Mucosa of descending colon (tissue), 3 donors: ENCODE measurements at places on chromosomes 6 and 20. TPM values are rescaled to one million over a fixed set of nuclear protein-coding genes. Genes with fewer than 3 reads are reported as not detected.

The FILIP1 gene
- total RNA-seq: 49.8 TPM

GRCh38 chr6:41587131-41587879 is 41.1 kb downstream of the FOXP4 start:
- no peak for DNase-seq

GRCh38 chr6:113976806-113977205 is 5.9 kb upstream of the HDAC2 start:
- DNase-seq: no peak

- no peak for DNase-seq
Observed at GRCh38 chr6:69027861-69028260, 392.8 kb downstream of the ADGRB3 start.

GRCh38 chr6:43628393-43629103 is 516 bp downstream of the GTPBP2 start:
- DNase-seq: peak; percentile 66

The CDK19 gene
- total RNA-seq: 34.3 TPM

The GNMT gene
- 0.76 TPM for total RNA-seq

GRCh38 chr20:63061771-63062100 is 55.0 kb upstream of the BHLHE23 start:
- DNase-seq: no peak

The MACROD2 gene
- 7.6 TPM for total RNA-seq

DNA sequence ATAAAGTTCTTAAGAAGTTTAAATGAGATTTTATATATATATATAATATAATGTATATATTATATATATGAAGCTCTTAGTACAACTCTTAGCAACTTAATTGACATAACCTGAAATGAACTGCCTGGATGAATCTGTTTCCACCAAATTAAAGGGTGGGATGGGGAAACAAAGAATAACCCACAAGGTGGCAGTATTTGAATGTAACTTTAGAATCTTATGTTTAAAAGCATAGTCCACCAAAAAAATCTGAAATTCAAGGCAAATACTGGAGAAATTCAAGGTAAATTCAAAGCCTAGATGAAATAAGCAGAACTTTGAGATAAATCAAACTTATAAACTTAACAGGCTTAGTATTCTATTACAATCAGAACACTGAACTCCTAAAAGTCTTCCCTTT is 4.4 kb upstream of the IBTK start:
- DNase-seq: no peak

DNA sequence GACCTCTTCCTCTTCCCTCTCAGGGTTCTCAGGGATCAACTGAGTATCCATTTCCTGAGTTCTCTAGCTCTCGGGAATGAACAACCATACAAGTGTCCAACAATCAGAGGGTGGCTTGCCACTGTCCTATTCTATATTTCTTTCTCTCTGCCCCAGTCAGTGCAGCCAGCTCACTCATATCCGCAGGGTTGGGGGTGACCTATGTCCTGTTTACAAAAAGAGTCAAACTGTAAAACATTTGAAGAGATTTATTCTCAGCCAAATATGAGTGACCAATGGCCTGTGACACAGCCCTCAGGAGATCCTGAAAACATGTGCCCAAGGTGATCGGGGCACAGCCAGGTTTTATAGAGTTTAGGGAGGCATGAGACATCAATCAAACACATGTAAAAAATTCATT is 10.8 kb upstream of the BTN3A2 start:
- no peak for DNase-seq

- no peak for DNase-seq
Observed at GRCh38 chr6:53310771-53311585, 37.8 kb downstream of the ELOVL5 start.

DNA sequence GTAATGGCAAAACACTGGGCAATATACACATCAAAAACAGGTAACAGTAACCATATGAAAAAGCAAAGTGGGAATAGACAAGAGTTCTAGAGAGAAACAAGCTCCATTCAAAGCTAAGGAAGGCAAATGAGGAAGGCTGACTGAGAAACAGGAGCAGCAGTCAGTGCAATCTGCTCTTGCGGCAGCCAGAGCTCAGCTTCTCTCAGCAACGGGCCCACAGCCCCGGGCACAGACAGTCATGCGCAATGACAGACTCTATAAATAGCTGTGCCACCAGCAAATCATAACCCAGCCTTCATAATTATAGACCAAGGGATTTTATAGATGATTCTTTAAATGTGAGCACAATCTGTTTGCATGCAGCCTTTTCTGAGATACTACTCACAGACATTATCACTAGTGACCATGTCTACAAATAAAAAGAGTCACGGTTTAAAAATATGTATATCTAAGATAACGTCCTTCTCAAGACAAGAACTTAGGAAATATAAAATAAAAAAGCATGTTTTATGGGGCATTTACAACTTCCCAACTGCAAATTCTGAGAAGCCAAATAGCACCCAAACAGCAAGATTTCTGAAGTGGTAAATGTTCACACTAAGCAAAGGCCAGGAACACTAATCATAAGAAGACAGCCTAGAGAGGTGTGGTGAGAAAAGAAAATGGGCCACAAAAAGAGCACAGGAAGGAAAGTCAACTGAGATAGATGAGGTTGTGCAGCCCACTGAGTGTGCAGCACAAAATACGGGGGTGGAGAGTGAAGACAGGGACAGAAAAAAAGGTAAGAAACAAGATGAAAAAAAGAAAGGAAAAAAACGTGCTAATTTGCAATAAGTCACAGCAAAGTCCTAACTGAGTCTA is 39.9 kb upstream of the BEND6 start:
- no peak for DNase-seq

The CALHM6 gene
- total RNA-seq: 5.6 TPM

The GLP1R gene
- 0.09 TPM for total RNA-seq

DNA sequence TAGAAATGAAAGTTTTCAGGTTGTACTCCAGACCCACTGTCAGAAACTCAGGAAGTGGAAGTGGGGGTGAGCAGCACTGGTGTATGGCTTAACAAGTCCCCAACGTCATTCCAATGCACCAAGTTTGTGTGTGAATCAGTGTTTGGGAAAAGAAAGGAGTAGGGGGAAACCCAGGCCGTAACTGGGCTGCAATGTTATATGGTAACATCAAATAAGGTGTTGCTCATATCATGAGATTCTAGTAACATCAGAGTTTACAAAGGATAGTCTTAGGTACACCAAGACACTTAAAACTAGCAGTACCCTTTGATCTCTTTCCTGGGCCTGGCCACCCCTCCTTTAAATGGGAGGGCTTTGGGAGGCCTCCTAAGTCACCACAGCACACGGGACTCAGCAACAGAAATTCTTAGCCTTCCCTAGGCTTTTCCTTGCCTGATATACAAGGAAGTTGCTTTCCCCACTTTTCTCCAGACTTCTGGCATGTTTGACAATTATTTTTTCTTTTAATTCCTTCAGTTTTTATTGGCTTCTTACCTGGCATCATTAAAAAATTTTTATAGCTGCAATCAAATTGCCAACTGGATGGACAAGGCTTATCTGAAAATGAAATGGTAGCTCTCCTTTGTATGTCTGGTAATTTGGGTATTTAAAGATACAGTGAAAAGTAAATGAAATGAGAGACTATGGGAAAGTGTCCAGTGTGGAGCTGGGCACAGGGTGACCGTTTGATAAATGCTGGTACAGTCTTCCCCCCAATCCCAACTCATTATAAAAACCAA is 15.1 kb downstream of the E2F3 start:
- DNase-seq: no peak

The SLC26A8 gene
- total RNA-seq: 1.0 TPM

- no peak for DNase-seq
Observed at GRCh38 chr6:28589234-28589956, 63.7 kb downstream of the GPX5 start.

GRCh38 chr6:142819603-142820337 is 125.2 kb downstream of the HIVEP2 start:
- no peak for DNase-seq

DNA sequence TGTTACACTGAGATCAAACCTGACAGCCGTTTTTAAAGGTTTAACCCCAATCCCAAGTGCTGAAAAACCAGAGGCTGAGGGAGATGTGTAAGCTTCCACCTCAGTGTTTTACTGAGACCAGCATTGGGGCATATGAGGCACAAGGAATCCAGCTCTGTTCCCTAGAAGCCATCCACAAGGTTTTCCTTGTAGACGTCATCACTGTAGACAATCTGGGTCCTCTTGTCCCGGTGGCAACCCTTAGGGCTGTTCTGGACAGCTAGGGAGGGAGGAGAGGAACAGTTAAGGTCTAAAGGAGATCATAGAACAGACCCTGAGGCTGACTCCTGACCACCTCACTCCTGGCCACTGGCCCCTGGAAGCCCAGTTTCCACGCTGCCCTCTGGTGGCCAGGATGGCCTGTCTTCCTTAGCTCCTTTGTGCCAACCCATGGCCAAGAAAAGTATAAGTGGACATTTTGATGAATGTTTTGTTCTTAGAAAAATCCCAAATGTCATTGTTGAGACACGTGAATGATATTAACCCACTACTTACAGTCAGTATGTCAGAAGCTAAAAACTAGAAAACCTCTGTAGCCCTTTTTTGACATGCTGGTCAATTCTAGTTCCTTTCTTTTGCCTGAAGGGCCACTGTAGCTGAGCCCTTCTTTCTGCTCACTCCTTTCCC is 6.4 kb downstream of the CFB start:
- DNase-seq: no peak

- DNase-seq: no peak
Observed at GRCh38 chr20:14956538-14956937, 619.1 kb upstream of the FLRT3 start.

The CTCFL gene
- total RNA-seq: not detected

DNA sequence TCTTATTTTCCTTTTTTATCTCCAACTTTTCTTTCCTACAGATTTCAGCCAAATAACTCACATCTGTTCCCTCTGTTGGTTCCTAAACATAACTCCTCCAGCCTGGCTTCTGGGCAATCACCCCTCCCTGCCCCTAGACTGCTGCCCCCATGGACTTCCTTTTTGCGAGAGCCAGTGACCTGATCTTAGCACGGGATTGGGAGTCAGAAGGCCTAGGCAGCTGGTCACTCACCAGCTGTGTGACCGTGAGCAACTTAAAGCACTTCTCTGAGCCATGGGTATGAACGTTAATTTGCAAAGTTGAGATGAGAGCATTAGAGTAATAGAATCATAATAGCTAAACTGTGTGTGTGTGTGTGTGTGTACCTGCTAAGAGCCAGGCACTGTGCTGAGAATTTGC is 4.5 kb upstream of the MMP9 start:
- DNase-seq: no peak

DNA sequence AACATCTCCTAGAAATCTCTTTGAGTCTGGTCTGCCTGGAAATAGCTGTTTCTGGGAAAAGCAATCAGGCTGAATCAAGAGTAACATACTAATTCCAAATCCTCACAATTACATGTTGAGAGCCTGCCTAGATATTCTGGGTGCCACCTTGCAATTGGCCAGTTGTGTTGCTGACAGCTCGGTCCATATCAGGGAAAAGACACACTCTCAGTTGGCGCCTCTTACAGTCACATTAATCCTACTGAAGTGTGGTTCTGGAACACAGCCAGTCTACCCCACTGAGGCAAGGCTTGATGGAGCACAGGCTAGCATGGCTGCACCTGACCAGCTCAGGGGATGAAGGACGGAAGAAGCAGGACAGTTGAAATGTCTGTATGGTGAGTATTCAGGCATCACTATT is 121.4 kb upstream of the TAB2 start:
- no peak for DNase-seq

DNA sequence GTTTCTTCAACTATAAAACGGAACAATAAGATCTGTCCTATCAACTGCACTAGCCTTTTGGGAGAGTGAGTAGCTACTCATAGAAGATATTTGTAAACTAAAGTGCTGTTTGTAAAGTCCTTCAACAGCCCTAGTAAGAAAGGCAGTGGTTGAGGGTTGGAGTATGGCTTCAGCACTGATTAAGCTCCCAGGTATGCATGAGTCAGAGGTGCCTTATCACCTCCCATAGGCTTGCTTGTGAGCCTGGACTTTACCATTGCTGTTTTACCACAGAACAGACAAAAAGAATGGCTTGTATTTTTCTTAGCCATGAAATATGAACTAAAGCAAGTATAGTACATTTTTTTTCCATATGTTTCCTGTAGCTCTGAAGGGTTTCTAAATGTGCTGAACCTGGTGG is 44.1 kb downstream of the SAMD3 start:
- no peak for DNase-seq

DNA sequence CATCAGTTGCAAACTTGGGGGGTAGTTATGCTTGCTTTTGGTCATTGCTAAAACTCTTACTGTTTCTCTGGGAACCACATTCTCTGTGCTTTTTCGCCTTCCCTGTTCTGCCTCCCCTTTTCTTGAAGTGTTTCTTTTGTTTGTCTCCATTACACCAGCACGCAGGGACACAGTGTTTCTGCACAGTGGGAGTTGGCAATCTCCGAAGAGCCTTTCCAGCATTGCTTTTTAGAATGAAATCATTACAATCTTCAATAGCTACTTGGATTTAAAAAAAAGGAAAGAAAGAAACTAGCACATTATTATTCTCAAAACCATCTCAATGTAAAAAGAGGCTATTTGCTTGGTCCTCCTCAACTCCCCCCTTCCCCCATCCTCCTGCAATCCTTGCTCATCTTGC is 536.7 kb upstream of the MMS22L start:
- DNase-seq: no peak

GRCh38 chr6:166005401-166005943 is 162.2 kb downstream of the TBXT start:
- no peak for DNase-seq

GRCh38 chr6:27765028-27765590 is 147.1 kb downstream of the OR2B2 start:
- DNase-seq: no peak

The SLC4A11 gene
- total RNA-seq: 1.2 TPM

DNA sequence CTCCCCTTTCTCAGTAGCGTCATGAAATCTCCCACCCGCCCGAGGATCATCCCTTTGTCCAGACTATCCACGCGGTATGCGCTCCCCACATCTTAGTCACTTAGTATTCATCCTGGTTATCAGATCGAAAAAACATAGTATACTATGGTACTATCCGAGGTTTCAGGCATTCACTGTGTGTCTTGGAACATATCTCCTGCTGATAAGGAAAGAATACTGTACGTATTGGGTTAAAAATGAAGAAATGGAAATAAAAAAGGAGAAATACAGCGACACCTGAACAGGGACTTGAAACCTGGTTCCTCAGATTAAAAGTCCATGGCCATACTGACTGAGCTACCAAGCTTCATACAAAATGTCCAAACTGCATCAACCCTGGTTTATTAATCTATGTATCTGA is 14.0 kb downstream of the HMGN4 start:
- DNase-seq: no peak

The CTSZ gene
- total RNA-seq: 272 TPM

DNA sequence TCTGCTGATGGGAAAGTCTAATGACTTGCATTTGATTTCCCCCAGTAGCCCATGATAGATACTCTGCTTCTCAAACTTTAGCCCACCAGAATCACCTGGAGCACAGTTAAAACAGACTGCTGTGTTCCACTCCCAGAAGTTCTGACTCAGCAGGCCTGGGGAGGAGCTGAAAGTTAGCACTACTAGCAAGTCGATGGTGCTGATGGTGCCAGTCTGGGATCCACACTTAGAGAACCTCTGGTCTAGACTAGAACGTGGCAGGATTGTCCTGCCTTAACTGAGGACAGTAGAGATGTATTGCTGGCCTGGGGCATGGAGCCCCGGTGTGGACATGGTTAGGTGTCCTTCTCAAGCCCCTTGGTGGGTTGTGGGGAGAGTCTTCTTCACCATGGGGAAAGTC is 8.7 kb downstream of the TOX2 start:
- DNase-seq: no peak

The INSM1 gene
- total RNA-seq: 0.73 TPM

GRCh38 chr6:90463359-90463758 is 123.5 kb downstream of the MAP3K7 start:
- no peak for DNase-seq

GRCh38 chr6:163412801-163413344 is 1.6 kb upstream of the QKI start:
- no peak for DNase-seq
